Renal cortical epithelial cell (primary cell): ENCODE measurements at places on chromosomes 7 and 10. TPM values are rescaled to one million over a fixed set of nuclear protein-coding genes. Genes with fewer than 3 reads are reported as not detected.

Gene AOAH
- total RNA-seq, result 1.2 and 1.9 TPM in 2 replicates

Gene TMEM139
- total RNA-seq, result 48.2 and 70.5 TPM in 2 replicates

Gene C10orf143
- total RNA-seq, result 0.85 TPM in 1 of 2 replicates, not detected in the other

Gene PARG
- total RNA-seq, result 36.8 and 51.6 TPM in 2 replicates

Gene ACTL6B
- total RNA-seq, result not detected in 2 replicates
